Osteocyte (in vitro differentiated cells): ENCODE measurements at places on chromosomes 4 and X.
A peak's percentile ranks its signal among the peaks of the same experiment; 100 is the strongest.

DNA sequence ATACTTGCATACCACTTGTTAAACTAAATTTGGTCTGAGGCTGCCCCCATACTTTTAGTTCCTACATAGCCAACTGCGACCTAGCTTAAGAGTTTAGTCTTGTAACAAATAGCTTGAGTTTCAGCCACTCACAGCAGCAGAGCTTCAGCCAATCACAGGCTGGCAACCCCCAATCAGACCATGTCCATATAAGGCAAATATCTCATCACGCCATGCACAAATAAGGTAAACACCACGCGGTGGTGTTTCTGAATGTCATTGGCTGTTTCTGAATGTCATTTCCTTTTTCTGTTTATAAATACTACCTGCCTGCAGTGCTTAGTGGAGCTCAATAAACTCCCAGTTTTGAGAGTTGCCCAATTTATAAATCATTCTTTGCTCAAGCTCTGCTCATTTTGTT lies 143.1 kb upstream of the MAD2L1 start:
- no peak for DNase-seq

GRCh38 chrX:119549327-119550016 lies 15.7 kb downstream of the STEEP1 start:
- no peak for DNase-seq

- DNase-seq = no peak
These were observed 16.8 kb downstream of the SH3BP2 start for GRCh38 chr4:2809610-2810180.

DNA sequence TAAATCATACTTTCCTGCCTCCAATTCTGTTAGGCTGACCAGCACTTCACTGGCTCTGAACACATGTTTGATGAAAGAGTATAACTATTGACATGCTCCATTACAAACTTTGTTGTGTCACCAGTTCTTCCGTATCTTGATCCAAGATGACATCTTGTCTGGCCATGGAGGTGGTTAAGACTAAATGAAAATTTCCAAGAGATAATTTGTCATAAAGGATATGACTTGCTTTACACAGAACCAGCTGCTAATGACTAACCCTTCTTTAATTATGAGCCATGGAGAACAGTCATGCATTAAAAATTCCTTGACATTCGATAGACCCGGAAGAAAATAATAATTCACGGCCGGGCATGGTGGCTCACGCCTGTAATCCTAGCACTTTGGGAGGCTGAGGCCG lies 17.7 kb upstream of the N4BP2 start:
- DNase-seq = no peak

- no peak for DNase-seq
These were observed 2385.0 kb upstream of the TENM3 start for GRCh38 chr4:179858221-179858620.

GRCh38 chr4:111985426-111985825 lies 159.8 kb upstream of the FAM241A start:
- no peak for DNase-seq

DNA sequence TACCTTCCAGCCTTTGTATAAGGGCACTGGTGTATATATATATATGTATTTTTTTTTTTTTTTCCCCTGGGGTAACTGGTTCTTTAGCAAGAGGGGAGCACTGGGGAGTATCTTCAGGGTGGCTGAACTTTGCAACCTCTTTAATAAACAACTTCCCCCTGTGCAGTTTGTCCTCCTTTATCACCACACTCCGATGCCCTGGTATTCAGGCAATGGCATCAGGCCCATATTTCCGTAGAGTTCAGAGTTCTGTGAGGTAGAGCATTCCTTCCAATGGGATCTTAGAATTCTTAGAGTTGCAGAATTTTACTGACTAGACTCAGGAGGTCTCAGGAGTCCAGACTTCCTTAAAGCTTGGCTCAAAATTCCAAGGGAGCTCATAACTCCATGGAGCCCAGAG lies 24.6 kb downstream of the NYX start:
- no peak for DNase-seq

GRCh38 chr4:140645614-140646412 lies 77.1 kb upstream of the UCP1 start:
- no peak for DNase-seq

DNA sequence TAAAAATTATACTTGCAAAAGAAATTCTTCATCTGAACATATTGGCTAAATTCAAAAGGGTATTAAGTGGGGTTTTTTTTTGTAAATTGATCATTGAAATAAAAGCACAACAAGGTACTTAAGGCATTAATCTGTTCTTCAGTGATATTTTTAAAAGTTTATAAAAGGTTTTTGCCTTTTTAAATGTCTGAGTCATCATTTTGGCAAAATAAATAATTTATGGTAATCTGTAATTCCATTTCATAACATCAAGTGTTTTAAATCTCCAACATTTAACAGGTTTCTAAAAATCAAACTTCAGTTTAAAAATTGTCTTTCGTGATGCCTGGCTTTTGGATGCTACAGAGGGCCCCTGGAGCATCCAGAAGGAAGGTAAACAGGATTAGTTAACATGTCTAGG lies 27.4 kb downstream of the NLRP2B start:
- DNase-seq = no peak

DNA sequence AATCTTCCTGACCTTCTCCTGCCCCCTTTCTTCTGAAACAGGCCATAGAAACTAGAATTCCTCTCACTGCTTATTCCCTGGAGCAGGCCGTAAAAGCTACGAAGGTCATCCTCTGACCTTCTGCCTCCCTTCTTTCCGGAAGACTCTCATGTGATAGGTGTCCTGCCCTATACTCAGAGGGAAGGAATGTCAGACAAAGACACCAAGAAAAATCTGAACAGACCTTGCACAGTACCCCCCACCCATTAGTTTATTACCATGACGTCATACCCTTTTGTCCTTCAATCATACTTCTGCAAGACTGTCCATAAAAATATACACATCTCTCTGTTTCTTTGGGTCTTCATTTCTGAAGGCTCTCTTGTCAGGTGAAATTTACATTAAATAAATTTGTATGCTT lies 1523.9 kb downstream of the RPA4 start:
- DNase-seq = no peak

DNA sequence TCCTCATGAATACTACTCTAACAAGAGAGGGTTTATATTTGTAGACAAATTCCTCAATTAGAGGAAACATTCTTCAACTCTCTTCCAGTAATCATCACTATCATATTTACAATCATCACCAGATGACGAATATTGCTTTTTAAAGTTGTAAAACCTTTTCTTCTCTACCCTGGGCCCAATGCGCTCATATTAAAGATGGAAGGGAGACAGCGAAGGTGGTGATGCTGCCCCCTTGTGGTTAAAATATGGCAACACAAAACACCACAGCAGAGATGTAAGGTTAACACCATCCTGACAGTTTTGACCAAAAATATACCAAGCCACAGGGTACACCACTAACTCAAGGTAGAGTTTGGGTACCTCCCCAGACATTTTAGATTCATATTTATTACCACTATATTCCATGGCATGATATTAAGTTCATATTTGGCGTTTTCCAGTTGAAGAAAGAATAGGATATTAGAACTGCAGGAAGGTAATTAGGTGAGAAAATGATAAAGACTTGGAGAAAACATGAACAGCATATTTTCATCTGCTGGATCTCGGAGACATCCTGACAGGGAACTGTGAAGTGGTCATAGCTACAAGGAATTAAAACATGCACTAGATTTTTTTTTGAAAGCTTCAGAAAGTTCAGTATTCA lies 72.8 kb downstream of the SLC9A7 start:
- no peak for DNase-seq

- DNase-seq = peak; percentile 68
These were observed 35.4 kb downstream of the NAT8L start for GRCh38 chr4:2094545-2094944.

- DNase-seq = no peak
These were observed 21.0 kb upstream of the UBA6 start for GRCh38 chr4:67721770-67722597.

GRCh38 chr4:5470318-5471198 lies 237.8 kb downstream of the EVC2 start:
- DNase-seq = peak; percentile 67

- DNase-seq = peak; percentile 88
These were observed 169.0 kb upstream of the BCOR start for GRCh38 chrX:40266490-40267333.

DNA sequence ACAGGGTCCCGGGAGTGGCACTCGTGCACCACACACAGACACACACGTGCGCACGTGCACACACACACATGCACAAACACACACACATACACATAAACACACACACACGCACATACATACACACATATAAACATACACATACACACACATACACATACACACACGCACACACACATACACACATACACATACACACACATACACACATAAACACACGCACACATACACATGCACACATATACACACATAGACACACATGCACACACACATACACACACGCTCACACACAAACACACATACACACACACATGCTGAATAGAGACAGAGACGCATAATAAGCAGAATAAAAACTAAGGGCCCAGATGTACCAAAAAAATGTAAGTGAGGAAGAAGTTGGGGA lies 332.2 kb upstream of the CXorf51B start:
- DNase-seq = no peak

- DNase-seq = no peak
These were observed 758 bp upstream of the NR3C2 start for GRCh38 chr4:148442832-148443511.

DNA sequence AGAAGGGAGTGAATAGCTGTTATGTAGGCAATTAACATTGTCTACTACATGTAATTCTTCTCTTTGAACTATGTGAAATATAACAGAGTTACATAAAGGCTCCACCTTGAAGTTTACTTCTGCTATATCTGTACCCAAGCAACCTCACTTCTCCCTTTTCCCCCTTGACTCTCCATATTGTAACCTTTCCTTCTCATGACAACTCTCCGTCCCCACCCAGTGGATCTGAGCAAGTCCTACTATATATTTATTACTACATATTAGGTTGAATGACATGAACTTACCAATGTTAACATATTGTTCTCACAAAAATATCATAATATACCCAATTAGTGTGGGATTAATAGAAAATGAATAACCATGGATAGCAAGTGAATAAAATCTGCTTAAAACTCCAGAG lies 93.2 kb upstream of the ATP8A1 start:
- no peak for DNase-seq

GRCh38 chrX:2631743-2632532 lies 59.2 kb upstream of the CD99 start:
- no peak for DNase-seq

DNA sequence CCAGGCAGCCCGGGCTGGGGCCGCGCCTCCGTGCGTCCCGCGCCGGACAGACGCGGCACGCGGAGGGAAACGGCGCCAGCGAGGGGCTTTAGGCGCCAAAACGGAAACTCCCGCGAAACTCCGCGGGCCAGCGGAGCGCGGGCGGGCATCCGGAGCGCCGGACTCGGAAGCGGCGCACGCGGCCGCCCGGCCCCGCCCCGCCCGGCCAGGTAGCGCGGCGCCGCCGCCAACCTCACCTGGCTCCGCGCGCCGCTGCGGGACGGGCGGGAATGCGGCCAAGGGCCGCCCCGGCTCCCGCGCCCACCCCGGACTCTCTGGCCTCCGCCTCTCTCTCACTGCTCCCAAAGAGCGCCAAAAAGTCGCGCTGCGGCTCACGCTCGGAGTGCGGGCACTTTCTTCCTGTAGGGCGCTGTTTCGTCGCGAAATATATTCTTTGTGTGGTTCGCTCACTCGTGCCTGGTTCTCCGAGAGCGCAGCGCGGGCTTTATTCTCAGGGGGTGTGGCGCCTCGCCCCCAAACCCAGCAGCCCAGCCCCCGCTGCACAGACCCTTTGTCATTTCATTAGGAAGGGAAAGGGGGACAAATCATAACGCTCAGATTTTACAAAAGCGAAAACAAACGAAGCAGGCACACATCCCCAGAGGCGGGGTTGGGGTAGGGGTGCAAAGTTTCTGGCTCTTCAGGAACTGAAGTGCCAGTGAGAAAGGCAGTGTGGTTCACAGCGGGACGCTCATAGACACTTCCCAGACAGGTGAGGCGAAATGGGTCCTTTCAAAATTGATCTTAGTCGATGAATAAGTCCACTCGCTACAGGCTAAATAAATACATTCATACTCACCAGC lies 961 bp upstream of the MBNL3 start:
- no peak for DNase-seq

- peak; percentile 91 for DNase-seq
These were observed at the start of gene WDFY3 for GRCh38 chr4:84966382-84967242. TSS of gene WDFY3 (minus strand) at chr4:84966690. CDS start at chr4:84860591, 106,099 bp downstream.

DNA sequence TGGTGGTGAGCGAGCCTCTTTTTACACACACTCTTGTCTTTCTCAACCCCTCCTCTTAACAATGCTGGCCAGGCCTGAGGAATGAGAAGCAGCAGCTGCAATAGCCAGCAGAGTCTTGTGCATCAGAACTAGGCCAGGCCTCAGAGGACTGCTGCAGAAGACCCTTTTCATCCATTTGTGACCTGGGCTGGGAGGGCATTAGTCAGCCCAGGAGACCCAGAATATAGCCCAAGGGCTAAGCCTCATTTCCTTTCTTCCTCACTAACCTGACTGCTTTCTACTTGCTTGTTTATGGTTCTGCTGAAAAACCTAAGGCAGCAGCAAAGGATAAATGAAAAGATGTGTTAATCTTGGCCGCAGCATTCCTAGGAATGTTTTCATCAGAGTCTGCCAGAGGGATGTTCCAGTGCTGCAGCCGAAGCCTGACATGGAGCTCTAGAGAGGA lies 254.7 kb upstream of the AR start:
- no peak for DNase-seq

DNA sequence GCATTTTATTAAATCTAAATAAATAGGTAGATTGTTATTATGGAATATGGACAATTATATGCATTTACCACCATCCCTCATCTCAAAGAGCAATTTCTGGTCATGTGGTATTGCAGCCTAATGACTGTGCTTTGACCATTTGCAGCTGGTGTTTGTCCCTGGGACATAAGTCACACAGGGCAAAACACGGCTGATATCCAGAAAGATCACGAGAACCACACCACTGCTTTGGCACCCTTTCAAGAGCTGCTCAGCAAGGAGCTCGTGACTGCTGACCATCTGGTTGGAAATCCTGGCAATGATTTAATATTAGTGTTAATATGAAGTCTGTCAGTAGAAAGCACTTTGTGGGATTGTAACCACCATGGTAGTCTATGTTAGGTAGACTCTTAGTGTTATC lies 545.0 kb downstream of the GBA3 start:
- no peak for DNase-seq

- DNase-seq = no peak
These were observed 44.7 kb downstream of the DDX60 start for GRCh38 chr4:168273838-168274237.

DNA sequence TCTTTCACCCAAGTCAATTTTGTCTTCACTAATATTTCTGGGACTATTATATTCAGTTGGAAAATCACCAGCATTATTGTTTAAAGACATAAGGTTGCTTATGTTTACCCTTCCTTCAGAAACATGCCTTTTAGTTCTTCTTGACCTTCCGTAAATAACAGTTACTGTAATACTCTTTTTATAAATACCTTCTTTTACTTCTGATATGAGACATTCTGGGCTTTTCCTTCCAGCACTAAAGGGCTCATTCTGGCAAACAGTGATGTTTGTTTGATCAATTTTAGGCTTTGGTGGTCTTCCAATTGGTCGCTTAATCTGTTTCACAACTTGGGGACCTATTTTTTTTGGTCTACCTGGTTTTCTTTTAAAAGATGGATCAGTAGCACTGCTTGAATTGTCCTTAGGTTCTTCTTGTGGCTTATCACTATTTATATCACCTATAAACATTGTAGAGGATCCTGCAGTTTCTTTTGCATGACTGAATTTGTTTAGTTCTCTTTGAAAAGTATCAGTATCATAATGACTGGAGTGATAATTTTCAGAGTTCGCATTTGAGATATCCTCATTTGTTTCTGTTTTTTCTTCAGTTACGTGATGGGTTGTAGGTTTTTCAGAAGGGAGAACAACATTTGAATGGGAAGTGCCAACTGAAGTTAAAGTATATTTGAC lies 64.8 kb downstream of the NCAPG start:
- DNase-seq = no peak
